Left ventricle myocardium inferior (tissue), 1 donor: ENCODE measurements at places on chromosomes 12 and 14. TPM values are rescaled to one million over a fixed set of nuclear protein-coding genes. Genes with fewer than 3 reads are reported as not detected.
A peak's percentile ranks its signal among the peaks of the same experiment; 100 is the strongest.

- no peak for DNase-seq
Measured at GRCh38 chr14:29007990-29008389, 241.4 kb downstream of the FOXG1 start.

GRCh38 chr14:99891900-99892299 is 98.7 kb downstream of the EML1 start:
- no peak for DNase-seq

- DNase-seq, result no peak
Measured at GRCh38 chr14:52039124-52039815, 29.6 kb downstream of the NID2 start.

GRCh38 chr12:6038160-6038559 is 86.3 kb downstream of the VWF start:
- no peak for DNase-seq

- no peak for DNase-seq
Measured at GRCh38 chr14:58281969-58282368, 16.4 kb upstream of the ARID4A start.

- DNase-seq, result no peak
Measured at GRCh38 chr14:20866963-20867362, 24.2 kb upstream of the RNASE3 start.

DNA sequence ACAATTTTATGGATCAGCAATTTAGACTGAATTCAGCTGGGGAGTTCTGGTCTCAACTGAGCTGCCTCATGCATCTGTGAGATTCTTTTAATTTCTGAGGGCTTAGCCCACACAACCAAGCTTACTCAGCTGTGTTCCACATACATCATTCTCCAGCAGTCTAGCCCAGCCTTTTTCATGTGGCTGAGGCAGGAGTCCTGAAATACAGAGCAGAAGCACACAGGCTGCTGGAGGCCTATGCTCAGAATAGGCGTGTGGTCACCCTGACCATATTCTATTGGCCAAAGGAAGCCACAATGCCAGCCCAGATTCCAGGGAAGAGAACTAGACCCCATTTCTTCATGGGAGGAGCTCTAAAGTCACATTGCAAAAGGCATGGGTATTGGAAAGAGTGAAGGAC is 72.3 kb upstream of the DHRS4 start:
- no peak for DNase-seq

DNA sequence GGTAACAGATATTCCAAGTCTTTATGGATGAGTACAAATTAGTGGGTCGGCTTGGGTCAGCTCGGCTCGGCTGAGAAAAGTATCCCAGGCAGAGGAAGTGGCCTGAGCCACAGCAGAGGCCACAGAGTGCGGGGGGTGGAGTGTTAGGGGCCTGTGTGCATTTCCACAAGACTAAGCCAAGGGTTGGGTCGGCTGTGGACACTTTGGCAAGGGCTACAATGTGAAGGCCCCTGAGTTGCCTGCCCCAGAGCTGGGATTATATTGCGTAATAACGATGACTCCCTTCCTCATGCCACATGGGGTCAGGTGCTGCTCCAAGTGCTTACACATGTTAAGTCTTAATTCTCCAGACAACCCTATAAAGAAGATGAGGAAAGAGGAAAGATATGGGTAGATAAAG is 11.4 kb downstream of the EVL start:
- DNase-seq, result peak; percentile 35

- DNase-seq, result no peak
Measured at GRCh38 chr12:68529466-68529865, 81.2 kb upstream of the RAP1B start.

DNA sequence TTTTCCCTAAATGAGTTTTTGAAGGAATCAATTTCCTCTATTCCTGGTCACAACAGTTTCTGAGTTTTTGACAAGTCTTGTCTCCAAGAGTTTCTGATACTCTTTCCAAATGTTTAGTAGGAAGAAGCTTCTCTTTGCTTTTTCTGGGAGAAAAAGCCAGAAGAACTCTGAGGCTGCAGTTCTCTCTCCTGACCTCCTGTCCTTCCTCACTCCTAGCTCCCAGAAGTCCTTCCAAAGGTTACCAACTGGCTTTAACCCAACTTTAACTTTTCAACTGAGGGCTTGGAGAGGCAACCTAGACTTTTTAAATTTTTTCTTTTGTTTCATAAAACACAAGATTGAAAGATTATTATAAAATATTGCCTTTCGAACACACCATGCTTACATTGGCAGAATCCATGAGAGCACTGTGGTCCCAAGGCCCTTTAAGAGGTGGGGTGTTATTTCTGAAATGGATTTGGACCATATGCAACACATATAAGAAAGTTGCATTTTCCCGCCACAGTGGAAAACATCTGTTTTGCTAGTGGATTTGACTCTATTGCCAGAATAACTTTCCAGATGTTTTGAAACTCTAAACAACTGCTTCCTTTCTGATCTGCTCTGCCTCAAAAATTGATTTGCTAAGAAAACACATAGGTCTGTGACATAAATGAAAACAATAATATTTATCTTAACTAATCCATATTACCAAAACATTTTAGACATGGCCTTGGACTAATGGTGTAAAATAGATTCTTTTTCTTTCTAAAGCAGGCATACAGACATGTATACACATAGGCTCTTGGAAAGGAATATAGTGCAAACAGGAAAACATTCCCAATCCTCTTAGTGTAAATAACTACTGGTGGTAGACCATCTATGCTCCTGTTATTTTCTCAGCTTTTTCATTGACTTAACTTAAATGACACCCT is 22.3 kb upstream of the EPS8 start:
- DNase-seq, result no peak

Gene SOCS2
- total RNA-seq, result 16.6 TPM

Gene OTOGL
- total RNA-seq, result 0.27 TPM

Gene MAP3K9
- 1.9 TPM for total RNA-seq

Gene SIX6
- total RNA-seq, result not detected
